ENCODE measurements at places on chromosomes 2 and 18. TPM values are rescaled to one million over a fixed set of nuclear protein-coding genes. Genes with fewer than 3 reads are reported as not detected.

GRCh38 chr18:48460929-48461583, 51.9 kb upstream of the ZBTB7C start:
- DNase-seq = no peak

The TBR1 gene
- not detected for total RNA-seq

GRCh38 chr2:74735009-74735408, 81.0 kb downstream of the SEMA4F start:
- DNase-seq = no peak

DNA sequence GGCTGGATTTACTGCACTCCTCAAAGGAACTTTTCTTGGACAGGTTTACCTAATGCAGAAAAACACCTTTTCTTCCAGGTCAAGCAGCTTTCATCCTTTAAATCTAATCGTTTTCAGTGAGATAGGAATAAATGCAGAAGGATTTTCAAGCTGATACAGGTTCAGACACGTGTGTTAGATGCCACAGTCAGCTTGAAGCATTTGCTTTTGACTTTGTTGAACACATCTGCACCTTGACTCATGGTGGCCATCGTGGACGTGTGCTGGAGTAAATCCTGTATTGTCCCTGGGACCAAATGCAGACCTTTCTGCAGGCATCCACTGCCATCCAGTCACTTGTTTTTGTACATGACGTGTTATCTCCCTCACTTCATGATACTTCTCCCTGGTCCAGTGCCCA, 61.9 kb downstream of the KLHL29 start:
- no peak for DNase-seq

The OSR1 gene
- not detected for total RNA-seq

DNA sequence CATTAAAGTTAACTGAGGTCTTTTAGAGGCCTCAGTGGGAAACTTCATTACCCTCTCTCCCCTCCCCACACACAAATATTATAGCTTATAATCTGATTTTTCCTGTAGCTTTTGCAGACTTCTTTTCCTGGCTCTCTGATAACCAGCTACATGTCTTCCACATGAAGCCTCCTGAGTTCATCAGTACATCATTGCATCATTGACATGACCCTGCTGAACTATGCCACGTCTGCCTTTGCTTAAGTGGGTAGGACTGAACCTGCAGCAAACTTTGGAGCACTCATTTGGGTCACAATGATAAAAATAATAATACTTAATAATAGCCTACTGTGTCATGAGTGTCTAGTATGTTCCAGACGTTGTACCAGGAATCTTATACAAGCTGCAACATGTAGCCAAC, 7.0 kb downstream of the CRYGA start:
- no peak for DNase-seq

The PCARE gene
- not detected for total RNA-seq

- no peak for DNase-seq
Observed at GRCh38 chr2:126448611-126449010, 207.3 kb upstream of the GYPC start.

DNA sequence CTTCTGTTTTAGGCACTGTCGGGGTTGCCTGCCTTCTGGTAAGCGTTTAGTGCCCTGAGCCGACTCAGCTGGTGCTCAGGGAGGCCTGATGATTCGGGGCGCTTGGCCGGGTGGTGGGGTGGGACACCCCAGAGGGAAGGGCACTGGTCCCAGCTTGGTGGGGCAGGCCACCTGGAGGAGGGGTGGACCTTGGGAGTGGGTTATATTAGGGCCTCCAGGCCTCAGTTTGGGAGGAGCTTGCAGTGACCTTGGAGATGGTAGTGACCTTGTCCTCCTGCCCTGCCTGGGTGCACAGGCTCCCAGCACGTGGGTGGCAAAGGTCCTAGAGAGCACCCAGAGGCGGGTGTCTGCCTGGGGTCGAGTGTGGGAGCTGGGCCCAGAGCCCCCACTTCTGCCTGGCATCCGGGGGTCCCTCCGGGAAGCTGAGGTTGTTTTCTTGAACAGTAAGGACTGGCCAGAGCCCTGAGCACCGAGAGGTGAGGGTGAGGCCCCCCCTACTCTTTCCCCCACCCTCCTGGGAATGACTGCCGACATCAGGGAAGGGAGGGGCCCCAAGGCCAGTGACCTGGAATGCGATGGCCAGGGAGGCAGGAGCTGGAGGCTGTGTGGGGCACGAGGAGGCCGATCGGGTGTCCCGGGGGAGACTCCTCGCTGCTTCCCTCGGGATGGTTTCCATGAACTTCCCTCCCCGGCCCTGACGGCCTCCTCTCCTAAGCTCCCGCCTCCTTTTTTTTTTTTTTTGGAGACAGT, 61.3 kb downstream of the HPCAL1 start:
- no peak for DNase-seq

- no peak for DNase-seq
Observed at GRCh38 chr2:124024561-124025170, 421 bp upstream of the CNTNAP5 start.

The NYAP2 gene
- not detected for total RNA-seq

DNA sequence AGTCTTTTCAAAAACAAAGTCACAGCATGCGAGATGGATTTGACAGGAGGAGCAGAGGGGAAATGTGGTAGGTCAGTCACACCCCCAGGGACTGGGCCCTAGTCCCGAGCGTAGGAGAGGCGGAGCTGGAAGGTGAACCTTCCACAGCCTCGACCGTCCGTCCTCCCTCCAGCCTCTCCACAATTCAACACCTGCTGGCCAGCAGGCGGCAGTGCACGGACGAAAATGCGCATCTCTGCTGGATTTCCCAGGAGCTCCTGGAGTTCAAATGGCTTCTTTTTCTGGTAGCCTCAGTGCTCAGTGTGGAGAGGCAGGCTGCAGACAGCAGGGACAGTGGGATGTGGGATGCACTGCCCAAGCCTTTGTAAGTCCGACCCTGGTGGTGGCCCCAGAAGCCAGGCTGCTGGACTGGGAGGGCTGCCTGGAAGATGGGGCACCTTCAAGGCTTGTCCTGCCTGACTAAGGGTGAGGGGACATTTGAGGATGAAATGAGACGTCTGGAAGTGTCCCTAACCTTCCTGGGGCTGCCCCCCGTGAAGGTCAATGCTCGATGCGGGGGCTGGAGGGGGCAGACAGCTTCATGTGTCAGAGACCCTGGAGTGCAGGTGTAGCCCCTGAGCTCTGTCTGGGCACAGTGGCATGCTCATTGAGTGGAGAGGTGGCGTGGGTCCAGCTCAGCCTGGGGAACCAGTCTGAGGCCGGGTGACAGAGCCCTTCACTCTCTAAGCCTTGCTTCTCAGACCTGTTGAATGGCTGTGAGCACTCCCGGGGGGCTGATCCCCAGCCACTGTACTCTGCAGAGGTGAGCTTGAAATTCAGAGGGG, 189.5 kb downstream of the TFCP2L1 start:
- DNase-seq = no peak

The LRP2 gene
- 0.09 TPM for total RNA-seq

The ALK gene
- not detected for total RNA-seq

- no peak for DNase-seq
Observed at GRCh38 chr18:67132919-67133318, 383.6 kb downstream of the DSEL start.

The PSD4 gene
- 313 TPM for total RNA-seq

DNA sequence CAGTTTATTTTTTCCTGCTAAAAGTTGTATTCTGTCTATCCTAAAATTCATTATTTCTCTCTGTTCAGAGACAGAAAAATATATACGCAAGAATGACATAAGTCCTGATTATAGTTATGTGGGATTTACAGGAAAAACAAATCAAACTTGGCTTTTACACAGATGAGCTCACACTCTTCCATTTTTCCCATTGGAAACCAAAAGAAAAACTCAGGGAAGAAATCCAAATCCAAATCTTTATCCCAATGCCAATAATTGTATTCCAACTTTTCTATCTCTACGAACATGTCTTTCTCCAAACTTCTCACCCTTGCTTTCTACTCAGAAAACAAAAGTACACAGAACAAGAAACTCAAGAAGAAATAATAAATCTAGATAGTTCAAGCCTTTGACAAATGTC, 249.1 kb upstream of the TMEFF2 start:
- DNase-seq = no peak

- no peak for DNase-seq
Observed at GRCh38 chr2:170924969-170925368, 4.1 kb upstream of the GORASP2 start.

DNA sequence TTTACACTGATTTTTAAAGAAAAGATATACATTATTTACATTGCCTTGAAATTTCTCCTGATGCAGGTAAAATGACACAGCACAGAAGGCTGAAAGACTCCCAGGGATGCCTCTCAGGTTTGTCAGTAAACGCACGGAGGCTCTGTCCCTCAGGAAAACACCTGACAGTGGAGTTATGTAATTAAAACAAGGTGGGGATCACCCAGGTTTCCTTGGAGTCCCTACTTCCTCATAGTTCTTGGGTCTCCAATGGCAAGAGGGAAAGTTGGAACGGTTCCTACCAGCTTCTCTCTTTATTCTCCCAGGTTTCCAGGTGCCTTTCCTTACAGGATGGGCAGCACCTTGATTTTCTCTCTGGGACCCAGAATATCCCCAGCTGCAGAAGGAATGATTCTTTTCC, 654.8 kb downstream of the SLC4A3 start:
- no peak for DNase-seq

DNA sequence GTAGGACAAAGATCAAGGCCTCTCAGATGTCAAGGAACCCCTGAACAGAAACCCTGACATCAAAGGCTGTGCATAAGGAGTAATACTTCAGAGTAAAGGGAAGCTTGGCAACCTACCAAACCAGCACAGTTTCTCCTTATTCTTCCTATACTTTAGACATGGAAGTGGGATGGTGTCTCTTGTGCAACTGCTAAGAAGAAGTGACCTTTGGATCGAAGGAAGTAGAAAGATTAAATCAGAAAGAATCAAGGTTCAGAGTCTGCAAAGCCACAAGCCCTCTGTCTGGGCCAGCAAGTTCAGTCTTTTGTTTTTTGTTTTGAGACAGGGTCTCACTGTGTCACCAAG, 66.2 kb upstream of the SLC39A10 start:
- DNase-seq = no peak

- no peak for DNase-seq
Observed at GRCh38 chr18:55509631-55510324, 78.2 kb downstream of the TCF4 start.

- no peak for DNase-seq
Observed at GRCh38 chr2:138180692-138181386, 216.6 kb downstream of the HNMT start.

The RAMP1 gene
- total RNA-seq = 13.1 TPM

- no peak for DNase-seq
Observed at GRCh38 chr18:46264255-46264654, 160.1 kb downstream of the HAUS1 start.

The RAB31 gene
- 0.80 TPM for total RNA-seq

The RGPD8 gene
- 16.1 TPM for total RNA-seq
